ENCODE measurements at places on chromosomes 7 and 10.
A peak's percentile ranks its signal among the peaks of the same experiment; 100 is the strongest.

- H3K27me3 ChIP-seq = peaks cover 53% of the 10 kb centered on the region
- no peak for DNase-seq
- no peaks in the 10 kb centered on the region for H3K36me3 ChIP-seq
- no peak overlapping the region for H3K27ac ChIP-seq
- peaks cover 15% of the 10 kb centered on the region for H3K4me1 ChIP-seq
- no peak overlapping the region for H3K4me3 ChIP-seq
Measured at GRCh38 chr10:61456095-61456789, 3.1 kb upstream of the TMEM26 start.

GRCh38 chr10:80686734-80687475 is 149.2 kb downstream of the SH2D4B start:
- no peak overlapping the region for H3K4me3 ChIP-seq
- no peak overlapping the region for H3K27ac ChIP-seq
- no peaks in the 10 kb centered on the region for H3K36me3 ChIP-seq
- H3K27me3 ChIP-seq = peaks cover 15% of the 10 kb centered on the region
- peaks cover 4% of the 10 kb centered on the region for H3K4me1 ChIP-seq

GRCh38 chr7:68121056-68121455 is 1124.4 kb downstream of the TYW1 start:
- no peaks in the 10 kb centered on the region for H3K36me3 ChIP-seq
- H3K27me3 ChIP-seq = peaks cover 14% of the 10 kb centered on the region
- H3K4me3 ChIP-seq = no peak overlapping the region
- H3K4me1 ChIP-seq = no peaks in the 10 kb centered on the region
- no peak overlapping the region for H3K27ac ChIP-seq

DNA sequence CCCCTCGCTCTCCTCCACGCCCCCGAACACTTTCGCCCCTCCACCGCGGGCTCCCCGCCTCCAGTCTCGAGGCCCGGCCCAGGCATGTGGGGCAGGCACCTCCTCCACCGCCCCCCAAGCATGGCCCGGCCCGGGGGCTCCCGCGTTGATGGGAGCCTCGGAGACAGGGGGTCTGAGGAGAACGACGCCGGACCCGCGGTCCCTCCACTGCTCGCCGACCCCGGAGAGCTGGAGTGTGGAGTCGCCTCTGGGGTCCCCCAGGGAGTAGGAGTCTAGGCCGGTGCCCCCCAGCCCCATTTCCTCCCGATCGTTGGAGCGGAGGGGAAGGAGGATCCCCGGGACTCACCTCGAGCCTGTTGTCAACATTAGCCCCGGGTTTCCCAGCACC is 206 bp downstream of the UPF2 start:
- H3K27ac ChIP-seq = peak overlapping the region; percentile 100
- H3K4me3 ChIP-seq = peak overlapping the region; percentile 98
- H3K36me3 ChIP-seq = peaks cover 5% of the 10 kb centered on the region

DNA sequence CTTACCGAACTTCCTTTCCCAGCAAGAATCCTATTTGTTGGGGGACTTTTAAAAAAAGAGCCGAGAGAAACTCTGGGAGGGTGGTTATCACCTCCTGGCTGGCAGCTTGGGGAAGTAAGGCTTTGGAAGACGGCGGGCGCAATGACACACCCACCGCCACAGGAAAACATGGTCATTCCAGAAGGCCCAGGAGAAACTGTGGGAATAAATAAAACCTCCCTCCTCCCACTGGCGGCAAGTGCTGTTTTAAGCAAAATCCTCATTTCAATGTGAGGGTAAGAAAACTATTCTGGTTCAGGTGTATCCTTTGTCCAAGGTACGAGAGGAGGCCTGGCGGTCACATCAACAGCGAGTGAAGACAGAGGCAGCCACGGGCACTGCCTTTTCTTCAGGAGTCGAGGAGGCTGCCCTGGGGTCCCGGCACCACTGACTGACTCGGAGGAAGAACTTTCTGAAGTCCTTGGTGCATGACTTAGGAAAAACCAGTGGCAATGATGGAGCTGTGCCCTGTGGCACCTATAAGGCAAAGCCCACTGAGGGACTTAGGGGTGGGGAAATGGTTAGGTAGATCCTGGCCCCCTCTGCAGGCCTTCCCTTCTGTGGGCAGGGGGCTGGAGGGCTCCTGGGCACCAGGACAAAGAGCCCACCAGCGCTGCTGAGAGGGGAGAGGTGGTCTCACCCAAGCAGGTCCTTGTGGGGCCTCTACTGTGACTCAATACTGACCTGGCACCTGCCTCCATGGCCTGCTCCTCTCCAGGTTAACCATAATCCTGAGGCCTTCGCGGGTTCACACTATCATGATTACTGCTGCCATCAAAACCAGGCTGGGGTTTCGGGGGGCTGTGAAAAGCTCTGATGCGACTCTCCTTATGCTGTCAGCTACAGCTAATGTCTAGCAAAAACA is 21.4 kb downstream of the DNAJB12 start:
- no peak for DNase-seq
- peak overlapping the region; percentile 34 for H3K4me3 ChIP-seq
- H3K4me1 ChIP-seq = peaks cover 55% of the 10 kb centered on the region
- H3K36me3 ChIP-seq = peaks cover 8% of the 10 kb centered on the region
- H3K27me3 ChIP-seq = no peaks in the 10 kb centered on the region

DNA sequence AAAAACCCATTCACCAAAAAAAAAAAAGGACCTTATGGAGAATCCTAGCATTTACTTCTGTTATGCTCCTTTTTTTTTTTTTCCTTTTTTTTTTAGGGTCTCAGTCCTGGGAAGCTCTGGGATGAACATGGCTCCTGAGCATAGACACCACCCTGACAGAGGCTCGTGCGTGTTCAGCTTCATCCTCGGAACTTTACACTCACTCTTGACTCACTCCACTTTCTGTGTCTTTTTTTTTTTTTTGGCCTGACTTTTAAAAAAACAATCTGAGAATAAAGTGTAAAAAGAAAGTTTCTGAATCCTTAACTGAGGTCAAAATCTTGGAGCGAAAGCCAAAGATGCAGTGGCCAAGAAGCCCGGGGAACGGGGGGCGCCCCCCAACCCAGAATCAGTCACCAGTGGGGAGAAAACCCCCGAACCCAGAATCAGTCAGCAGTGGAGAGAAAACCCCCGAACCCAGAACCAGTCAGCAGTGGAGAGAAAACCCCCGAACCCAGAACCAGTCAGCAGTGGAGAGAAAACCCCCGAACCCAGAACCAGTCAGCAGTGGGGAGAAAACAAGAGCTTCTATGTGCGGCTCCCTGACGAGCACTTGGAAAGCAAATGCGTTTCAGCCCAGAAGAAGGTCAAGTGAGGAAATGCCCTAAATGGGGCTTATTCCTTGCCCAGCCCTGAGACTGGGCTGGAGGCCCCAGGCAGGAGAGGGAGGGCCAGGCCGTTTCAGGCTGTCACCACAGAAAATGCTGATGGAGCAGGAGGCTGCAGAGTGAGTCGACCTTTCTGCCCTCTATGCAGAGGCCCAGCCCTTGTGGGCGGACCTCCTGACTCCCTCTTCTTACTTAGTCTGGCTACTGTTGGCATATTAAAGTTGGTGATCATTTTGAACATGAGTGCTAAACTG is 19.0 kb upstream of the PFKP start:
- H3K36me3 ChIP-seq = no peaks in the 10 kb centered on the region
- no peak overlapping the region for H3K4me3 ChIP-seq
- no peak for DNase-seq
- peaks cover 13% of the 10 kb centered on the region for H3K4me1 ChIP-seq

DNA sequence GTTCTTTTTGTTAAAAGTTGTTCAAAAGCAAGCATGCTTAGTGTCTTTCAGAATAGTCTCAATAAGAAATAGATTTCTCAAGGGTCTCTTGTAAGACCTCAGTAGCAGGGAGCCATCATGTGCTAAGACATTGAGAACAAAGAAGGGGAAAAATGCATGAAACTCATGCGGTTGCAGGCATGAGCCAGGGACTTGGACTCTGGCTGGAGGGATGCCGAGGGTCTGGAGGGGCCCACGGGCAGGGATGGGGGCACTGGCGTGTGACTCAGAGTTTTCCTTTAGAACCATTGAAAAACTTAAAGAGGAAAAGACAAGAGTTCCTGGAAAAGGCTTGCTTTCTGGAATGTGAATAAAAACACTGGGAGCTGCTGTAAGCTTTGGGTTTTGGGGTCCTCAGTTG is 253.3 kb downstream of the CCDC3 start:
- DNase-seq = no peak
- no peak overlapping the region for H3K27ac ChIP-seq
- peaks cover 16% of the 10 kb centered on the region for H3K4me1 ChIP-seq
- no peaks in the 10 kb centered on the region for H3K36me3 ChIP-seq
- H3K27me3 ChIP-seq = no peaks in the 10 kb centered on the region
- no peak overlapping the region for H3K4me3 ChIP-seq

GRCh38 chr7:150977382-150978125 is 567 bp downstream of the KCNH2 start:
- no peaks in the 10 kb centered on the region for H3K36me3 ChIP-seq
- DNase-seq = no peak
- peaks cover 69% of the 10 kb centered on the region for H3K27me3 ChIP-seq
- peak overlapping the region; percentile 90 for H3K4me3 ChIP-seq
- H3K4me1 ChIP-seq = peaks cover 23% of the 10 kb centered on the region

- H3K4me1 ChIP-seq = peaks cover 5% of the 10 kb centered on the region
- no peak for DNase-seq
- H3K36me3 ChIP-seq = no peaks in the 10 kb centered on the region
- no peak overlapping the region for H3K27ac ChIP-seq
- H3K4me3 ChIP-seq = no peak overlapping the region
Measured at GRCh38 chr10:86357041-86357440, 9.6 kb downstream of the GRID1 start.

DNA sequence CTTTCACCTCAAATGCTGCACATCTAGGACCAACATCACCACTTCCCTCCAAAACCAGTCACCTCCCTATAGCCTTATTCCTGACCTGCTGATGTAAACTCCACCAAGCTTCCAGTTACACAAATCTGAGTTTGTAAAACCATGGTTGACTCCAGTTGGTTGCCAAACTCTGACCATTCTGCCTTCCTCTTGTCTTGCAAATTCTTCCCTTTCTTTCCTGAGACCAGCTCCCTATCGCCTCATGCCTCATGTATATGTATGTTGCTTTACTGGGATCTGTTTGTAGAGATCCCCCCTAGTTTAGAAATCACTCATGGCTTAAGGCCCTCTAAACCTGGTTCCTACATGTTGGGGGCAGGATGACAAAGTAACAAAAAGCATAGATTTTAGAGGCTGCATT is 31.3 kb downstream of the PAX2 start:
- no peak overlapping the region for H3K4me3 ChIP-seq
- DNase-seq = no peak
- H3K36me3 ChIP-seq = no peaks in the 10 kb centered on the region
- H3K27ac ChIP-seq = no peak overlapping the region
- H3K4me1 ChIP-seq = peaks cover 12% of the 10 kb centered on the region

- H3K36me3 ChIP-seq = no peaks in the 10 kb centered on the region
- no peak overlapping the region for H3K27ac ChIP-seq
- no peaks in the 10 kb centered on the region for H3K27me3 ChIP-seq
Measured at GRCh38 chr7:95472581-95473161, 13.1 kb upstream of the ASB4 start.

DNA sequence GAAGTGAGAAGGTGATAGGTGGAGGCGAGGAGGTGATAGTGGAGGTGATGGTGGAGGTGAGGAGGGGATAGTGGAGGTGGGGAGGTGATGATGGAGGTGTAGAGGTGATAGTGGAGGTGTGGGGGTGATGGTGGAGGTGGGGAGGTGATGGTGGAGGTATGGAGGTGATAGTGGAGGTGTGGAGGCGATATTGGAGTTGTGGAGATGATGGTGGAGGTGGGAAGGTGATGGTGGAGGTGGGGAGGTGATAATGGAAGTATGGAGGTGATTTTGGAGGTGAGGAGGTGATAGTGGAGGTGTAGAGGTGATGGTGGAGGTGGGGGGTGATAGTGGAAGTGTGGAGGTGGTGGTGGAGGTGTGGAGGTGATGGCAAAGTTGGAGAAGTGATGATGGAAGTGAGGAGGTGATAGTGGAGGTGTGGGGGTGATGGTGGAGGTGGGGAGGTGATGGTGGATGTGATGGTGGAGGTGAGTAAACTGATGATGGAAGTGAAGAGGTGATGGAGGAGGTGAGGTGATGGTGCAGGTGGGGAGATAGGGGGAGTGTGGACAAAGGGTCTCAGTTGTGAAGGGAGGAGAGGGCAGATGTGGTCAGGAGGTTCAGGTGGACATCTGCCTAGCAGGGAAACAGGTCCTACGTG is 36.6 kb downstream of the ADCY1 start:
- no peak overlapping the region for H3K27ac ChIP-seq
- no peaks in the 10 kb centered on the region for H3K36me3 ChIP-seq
- no peak overlapping the region for H3K4me3 ChIP-seq
- H3K27me3 ChIP-seq = no peaks in the 10 kb centered on the region
- no peaks in the 10 kb centered on the region for H3K4me1 ChIP-seq

GRCh38 chr10:120115959-120116358 is 223.4 kb downstream of the SEC23IP start:
- H3K4me1 ChIP-seq = no peaks in the 10 kb centered on the region
- no peaks in the 10 kb centered on the region for H3K36me3 ChIP-seq
- DNase-seq = no peak
- peaks cover 40% of the 10 kb centered on the region for H3K27me3 ChIP-seq
- no peak overlapping the region for H3K4me3 ChIP-seq

DNA sequence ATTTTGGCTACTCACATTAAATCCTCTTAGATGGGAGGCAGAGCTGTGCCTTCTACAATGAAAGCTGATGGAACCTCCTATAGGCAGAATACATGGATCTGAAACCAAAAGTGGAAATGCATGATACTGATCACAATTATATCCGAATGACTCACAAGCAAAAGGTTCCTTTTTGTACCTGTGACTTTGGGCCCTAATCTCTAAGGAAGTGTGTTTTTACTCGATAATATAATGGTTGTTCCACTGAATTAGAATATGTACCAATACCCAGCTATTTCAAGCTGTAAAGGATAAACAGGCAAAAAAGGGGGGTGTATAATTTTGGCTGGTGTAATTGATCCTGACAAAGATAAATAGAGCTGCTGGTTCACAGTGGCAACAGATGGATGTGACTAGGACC is 17.6 kb upstream of the LAMB1 start:
- no peak overlapping the region for H3K4me3 ChIP-seq
- H3K4me1 ChIP-seq = peaks cover 24% of the 10 kb centered on the region
- no peak overlapping the region for H3K27ac ChIP-seq
- H3K27me3 ChIP-seq = peaks cover 6% of the 10 kb centered on the region
- no peak for DNase-seq
- no peaks in the 10 kb centered on the region for H3K36me3 ChIP-seq

Data from type B pancreatic cell (in vitro differentiated cells).